BJ (cell line): ENCODE measurements at places on chromosomes 5 and 9. TPM values are rescaled to one million over a fixed set of nuclear protein-coding genes. Genes with fewer than 3 reads are reported as not detected.
A peak's percentile ranks its signal among the peaks of the same experiment; 100 is the strongest.

DNA sequence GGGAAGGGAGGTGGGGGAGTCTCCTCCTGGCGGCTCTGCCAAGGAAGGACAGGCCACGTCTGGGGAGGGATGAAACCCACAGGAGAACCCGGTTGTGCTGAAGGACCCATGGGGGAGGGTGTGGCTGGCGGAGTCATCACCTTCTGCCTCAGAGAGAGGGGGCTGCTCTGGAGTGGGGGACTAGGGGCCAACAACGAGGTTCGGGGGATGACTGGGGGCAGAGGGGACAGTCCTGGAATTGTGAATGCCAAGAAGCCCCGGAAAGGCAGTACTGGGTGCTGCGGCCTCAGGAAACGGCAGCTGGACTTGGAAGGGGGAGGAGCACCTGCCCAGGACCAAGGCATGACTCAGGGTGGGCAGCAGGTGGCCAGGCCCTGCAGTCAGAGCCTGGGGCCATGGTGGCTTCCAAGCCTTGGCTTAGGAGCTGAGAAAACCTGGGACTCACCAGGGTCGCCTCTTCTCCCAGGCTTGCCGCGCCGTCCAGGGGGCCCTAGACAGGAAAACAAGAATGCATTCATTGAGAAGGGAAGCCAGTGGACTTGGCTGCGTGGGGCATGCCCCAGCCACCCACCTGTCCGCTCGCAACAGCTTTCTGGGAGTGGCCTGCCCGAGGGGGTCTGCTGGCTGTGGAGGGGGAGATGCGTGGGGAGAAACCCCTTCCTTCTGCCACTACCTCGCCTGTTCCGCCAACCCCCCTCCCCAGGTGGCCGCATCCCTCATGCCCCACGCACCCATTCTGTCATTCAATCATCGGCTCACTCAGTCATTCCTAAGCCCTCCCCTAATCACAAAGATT, 74.0 kb upstream of the PHYKPL start:
- no peak for DNase-seq

FAM78A gene
- polyA plus RNA-seq: 0.37 and 1.1 TPM in 2 replicates

EFNA5 gene
- 0.54 and 0.67 TPM in 2 replicates for polyA plus RNA-seq

DNA sequence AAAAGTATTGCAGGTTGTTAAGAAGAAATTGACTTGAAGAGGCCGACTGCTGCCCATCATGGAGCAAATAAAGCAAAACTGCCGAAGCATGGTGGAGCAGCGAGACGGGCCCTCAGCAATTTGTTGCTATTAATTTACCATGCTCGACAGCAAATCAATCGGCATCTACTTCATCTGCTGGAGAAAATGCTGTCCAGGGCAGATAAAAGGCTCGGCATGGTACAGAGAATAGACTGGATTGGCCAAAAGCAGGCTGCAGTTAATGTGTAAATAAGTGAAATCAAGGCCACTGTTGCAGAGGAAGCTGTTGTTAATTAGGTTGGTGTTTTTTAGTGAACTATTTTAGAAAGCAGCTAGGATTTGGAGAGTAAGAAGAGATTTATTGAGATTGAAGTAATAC, 8.3 kb downstream of the TLE4 start:
- no peak for DNase-seq

DNA sequence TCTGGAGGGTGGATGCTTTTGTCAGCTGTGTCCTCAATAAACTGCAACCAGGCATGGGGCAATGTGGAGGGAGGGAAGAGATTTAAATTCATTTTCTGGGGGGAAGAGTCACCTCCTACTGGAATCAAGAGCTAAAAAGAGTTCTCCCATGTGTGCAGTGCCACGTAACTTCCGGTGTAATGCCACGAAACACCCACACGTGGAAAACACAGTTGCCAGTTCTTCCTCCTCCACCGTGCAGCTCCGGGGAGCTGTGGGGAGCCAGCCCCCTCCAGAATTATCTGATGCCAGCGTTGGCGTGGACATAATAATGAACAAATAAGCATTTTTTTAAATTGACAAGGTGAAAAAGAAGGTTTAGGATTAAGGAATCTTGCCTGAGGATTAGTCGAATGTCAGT, 32.1 kb upstream of the MED10 start:
- DNase-seq: no peak

- DNase-seq: peak; percentile 3
These were observed 31.1 kb downstream of the SEMA6A start for GRCh38 chr5:116543501-116543900.

DNA sequence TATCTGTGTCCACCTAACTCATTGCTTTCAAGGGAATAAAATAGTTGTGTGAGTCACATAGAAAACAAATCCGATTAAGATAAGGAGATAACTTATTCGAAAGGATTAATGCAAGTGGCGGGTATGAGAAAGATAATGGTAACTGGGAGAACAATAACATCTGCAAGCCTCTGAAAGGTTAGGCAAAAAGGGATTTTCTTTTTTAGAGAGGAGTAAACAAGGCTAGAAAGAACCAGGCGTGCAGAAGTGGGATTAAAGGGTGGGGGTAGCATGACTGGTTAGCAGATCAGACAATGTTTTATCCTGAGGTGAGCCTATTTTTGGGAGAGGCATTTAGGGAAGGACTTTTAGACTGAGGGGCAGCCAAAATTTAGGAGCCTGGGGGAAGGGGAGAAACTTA, 34.7 kb upstream of the JMY start:
- no peak for DNase-seq

GRCh38 chr5:116778032-116778431, 203.4 kb upstream of the SEMA6A start:
- DNase-seq: no peak

GRCh38 chr9:133162861-133163503, 732 bp downstream of the GBGT1 start:
- no peak for DNase-seq

MRRF gene
- polyA plus RNA-seq: 35.1 and 51.2 TPM in 2 replicates

GRCh38 chr5:1478271-1479035, 33.2 kb upstream of the SLC6A3 start:
- DNase-seq: no peak

IL31RA gene
- polyA plus RNA-seq: 0.07 TPM in 1 of 2 replicates, not detected in the other

DNA sequence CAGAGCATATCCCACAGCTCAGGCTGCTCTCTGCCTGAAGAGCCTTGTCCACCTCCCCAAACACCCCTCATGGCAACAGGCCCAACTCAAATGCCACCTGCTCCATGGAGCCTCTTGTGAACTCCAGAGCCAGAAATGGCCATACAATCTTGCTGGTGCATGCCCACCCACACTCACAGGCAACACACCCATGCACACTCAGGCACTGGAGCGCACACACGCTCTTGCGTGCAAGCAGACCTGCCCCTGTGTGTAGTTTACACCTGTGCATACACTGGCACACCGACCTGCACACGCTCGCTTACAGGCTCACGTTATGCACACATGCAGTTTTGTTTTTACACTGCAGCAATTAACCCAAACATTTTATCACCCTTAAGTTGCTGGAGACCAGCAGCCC, 40.0 kb downstream of the HRH2 start:
- no peak for DNase-seq

BHMT gene
- polyA plus RNA-seq: not detected in 2 replicates

GRCh38 chr5:176542596-176543427, 5.6 kb upstream of the RNF44 start:
- DNase-seq: no peak

- DNase-seq: no peak
These were observed 121.3 kb upstream of the OSMR start for GRCh38 chr5:38724301-38725030.

DNA sequence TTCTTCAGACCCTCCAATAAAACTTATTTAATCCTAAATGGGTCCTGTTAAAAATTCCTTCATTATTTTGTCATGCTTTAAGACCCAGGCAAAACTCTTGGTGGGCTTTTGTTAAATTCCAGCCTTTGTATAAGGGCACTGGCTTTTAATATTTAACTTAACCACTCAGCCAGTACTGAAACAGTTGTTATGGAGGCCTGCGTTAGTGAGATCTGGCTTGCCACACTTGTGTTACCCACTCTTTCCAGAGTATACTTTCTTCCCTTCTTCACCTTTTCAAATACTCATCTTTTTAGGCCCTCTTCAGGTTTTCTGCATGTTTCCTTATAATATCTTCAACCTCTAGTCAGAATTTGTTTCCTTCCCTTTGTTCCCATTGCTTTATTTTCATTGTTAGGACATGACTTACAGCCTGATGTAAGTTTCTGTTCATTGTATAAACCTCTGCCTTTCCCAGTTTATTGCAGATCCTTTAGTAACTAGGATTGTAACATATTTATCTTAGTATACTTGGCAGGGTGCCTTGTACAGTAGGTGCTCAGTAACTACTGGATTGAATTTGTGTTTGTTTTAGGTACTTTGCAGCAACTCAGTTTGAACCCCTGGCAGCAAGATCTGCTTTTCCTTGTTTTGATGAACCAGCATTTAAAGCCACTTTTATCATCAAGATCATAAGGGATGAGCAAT, 48.8 kb downstream of the LNPEP start:
- no peak for DNase-seq

DNA sequence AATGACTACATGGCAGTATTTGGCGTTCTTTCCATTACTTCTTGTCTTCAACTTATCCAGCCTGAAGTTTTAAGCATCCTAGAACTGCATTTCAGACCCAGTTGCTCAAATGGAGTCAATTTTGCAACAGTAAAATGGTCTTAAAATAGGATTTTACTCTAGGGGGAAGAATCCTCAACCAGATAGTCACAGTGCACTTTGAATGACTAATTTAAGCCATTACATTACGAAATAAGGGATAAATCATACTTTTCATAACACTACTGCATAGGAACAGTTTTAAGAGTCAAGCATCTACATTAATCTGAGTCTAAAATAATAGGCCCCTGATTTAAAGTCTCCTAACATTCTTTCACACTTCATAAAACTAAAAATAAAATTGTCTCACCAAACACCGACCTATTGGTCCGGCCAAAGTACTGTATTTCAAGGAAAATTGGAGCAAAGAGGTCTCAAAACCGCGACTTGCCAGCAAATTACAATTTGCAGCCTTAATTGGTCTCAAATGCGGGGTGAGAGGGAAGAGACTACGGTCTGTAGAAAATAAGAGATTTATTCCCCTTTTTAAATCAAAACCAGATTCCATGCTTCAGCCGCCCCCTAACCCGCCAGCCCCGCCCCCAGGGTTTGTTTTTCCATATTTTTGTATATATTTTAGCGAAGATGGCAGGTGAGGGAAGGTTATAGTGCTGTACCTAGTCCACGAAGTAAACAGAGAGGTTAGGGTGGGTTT, 1.2 kb upstream of the SMARCA2 start:
- DNase-seq: no peak

DNA sequence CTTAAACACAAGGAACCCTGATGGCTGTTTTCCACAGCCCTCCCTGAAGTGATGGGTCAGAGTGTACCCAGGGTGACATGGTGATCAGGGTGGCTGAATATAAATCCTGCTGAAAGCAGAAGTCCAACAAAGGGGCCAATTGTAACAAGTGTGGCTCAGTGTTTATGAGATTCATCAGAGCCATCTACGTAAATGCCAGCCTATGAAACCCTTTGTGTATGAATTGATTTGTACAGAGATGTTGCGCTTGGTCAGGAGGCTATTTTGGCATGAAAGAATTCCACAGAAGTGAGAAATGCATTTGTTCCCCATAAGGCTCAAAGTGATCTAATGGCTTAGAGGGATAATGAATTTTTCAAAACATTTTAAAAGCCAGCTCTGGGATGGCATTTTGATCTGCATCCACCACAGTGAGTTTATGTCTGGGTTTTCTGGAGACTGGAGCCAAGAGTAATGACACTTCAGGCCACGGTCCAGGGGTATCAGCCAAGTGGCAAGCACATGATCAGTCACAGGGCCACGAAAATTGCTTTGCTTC, 12.4 kb downstream of the PRUNE2 start:
- DNase-seq: no peak

DNA sequence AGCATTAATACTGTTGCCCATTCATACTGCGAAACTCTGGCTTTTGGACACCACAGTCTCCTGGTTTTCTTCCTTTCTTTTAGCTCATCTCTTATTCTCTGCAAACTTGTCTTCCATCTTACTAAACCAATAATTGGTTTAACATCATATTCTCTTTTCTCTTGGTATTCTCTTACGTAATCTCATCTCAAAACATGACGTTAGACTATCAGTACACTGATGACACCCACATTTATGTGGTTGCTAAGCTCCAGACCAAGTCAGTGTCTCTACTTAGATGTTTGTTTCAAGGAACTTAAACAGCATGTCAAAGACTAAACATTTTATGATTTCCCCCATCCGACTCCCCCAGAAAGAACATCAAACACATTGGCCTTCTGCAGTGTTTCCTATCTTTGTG, 2.1 kb downstream of the PRRC1 start:
- DNase-seq: no peak

DNA sequence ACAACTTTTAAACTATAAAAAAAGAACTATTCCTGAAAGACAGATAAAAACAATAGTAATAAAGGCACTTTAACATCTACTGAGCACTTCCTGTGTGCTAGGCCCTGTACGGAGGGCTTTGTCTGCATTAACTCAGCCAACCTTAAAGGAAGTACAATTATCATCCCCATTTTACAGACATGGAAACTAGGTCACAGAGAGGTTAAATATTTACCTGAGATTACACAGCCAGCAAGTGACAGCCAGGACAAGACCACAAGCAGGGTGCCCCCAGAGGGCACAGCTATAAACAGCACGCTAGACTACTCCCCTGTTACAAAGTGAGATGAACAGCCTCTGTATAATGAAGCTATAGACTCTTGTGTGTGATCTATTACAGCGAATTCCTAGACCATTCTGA, 25.5 kb downstream of the DDX31 start:
- DNase-seq: no peak

MIGA2 gene
- polyA plus RNA-seq: 11.5 and 23.7 TPM in 2 replicates

DNA sequence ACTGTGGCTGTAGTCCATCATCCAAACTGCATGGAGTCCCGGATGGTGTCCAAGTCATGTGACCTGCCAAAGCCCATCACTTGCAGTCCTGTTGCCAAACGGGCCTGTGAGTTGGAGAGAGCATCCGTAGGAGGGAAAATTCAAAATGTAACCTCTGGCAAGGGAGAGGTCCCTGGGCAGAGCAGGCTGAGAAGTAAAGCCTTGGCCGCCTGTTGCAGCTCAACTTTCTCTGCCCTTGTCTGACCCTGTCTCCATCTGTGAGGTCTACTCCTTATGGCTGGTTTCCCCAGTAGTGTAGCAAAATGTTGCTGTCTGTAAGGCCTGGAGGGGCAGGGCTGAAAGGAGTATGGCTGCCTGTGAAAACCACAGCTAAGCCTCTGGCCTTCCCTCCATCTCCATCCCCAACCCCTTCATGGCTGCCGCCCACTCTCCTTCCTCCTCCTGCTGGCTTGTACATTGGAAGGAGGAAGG, 163.5 kb downstream of the SEMA6A start:
- DNase-seq: no peak

DNA sequence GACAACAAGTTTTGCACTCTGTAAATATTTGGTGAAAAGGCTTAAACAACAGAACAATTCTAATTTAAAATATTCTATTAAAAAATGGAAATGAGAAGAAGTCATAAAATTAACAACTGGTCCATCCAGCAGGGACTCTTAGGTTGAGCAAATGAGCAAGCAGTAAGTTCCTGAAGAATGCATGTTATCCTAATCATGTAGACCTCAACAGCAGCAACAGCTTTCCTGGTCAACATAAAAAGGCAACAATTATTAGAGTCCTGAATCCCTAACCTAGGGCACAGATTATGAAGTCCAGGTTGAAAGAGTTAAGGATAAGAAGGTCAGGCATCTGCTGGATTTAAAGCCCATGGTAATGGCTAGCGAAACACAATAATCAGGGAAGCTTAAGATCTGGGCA, 120.9 kb downstream of the SSBP2 start:
- DNase-seq: no peak
